H9 (cell line): ENCODE measurements at places on chromosomes 5 and 9. TPM values are rescaled to one million over a fixed set of nuclear protein-coding genes. Genes with fewer than 3 reads are reported as not detected.

PCDHGA4 gene
- 2.3 and 2.6 TPM in 2 replicates for total RNA-seq

SEMA4D gene
- 41.8 and 47.2 TPM in 2 replicates for total RNA-seq

MEGF10 gene
- 36.5 and 38.5 TPM in 2 replicates for total RNA-seq

TAF1L gene
- total RNA-seq: not detected in 2 replicates

- no peak for DNase-seq
Observed at GRCh38 chr9:96616817-96617438, 2.7 kb downstream of the CDC14B start.

GRCh38 chr5:169914766-169915165 lies 65.5 kb downstream of the INSYN2B start:
- peak; percentile 36 for DNase-seq

DNA sequence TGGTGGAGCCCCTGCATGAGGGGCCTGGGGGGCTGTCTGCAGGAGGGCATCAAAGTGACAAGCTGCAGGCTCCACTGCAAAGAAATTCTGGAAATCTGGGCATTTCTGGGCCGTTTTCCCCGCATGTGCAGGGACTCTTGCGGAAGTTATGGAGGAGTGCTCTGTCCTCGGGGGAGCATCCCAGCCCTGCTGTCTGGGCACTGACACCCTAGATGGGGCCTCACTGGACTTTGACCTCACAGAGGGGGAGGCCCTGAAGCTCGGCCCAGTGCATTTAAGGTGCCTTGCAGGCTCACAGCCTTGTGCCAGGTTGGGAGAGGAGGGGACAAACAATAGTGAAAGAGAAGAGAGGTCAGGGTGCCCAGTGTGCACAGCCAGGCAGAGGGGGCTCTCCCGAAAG lies 35.4 kb downstream of the LHX3 start:
- DNase-seq: no peak

GRCh38 chr5:90201923-90202322 lies 207.6 kb downstream of the CETN3 start:
- DNase-seq: no peak

- DNase-seq: no peak
Observed at GRCh38 chr5:100313657-100314056, 221.5 kb upstream of the FAM174A start.

DNA sequence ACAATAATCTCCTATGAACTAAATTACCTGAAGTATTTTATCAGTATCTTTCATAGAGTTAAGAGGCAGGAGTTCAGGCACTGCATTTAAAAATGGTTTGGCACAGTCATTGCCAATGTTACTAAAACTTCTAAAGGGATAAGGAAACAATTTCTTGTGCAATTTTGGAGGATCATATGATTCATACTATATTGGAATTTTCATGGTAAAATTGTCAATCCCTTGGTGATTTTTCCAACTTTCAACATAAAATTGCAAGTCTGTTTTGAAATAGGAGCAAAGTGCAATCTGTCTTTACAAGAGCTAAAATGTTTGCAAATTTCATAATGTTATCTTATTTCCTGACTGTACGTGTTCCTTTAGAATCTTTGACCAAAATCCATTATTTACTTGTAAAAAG lies 211.1 kb downstream of the DMRTA1 start:
- DNase-seq: no peak

- DNase-seq: no peak
Observed at GRCh38 chr9:134612309-134612708, 29.3 kb upstream of the COL5A1 start.

- DNase-seq: no peak
Observed at GRCh38 chr5:143738417-143739401, 73.3 kb upstream of the HMHB1 start.

GRCh38 chr9:9730174-9730573 lies 882.6 kb downstream of the PTPRD start:
- no peak for DNase-seq

DNA sequence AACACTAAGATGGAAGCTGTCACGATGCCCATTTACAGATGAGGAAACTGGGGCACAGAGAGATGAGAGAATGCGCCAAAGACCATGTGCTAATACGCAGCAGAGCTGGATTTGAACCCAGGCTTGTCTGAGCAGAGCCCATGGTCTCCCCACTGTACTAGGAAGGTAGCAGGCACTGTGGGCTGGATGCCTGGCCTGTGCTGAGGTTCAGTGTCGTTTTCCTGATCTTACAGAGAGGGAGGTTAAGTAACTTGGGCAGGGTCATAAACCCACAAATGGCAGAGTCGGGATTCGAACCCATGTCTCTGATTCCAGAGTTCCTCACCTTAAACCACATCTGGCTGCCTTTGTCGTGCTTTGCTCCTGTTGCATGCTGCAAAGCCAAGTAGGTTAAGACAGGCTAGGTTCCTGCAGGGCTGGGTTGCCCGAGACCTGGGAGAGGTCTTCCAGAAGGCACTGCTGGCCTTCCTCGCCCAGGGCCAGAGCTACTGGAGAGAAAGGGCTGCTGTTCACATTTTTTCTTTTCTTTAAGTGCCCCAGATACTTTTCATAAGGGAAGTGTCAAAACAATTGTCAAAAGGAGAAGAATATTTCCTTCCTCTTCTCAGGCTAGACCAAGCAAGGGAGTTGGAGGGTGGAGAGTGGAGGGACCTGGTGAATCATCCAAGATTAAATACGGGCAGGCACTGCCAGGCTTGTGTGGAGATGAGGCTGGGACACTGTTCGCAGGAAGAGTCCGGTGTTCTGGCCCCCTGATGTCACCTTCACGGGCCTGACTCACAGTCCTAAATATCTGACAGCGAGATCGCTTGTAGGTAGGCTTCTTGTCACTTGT lies 3.2 kb downstream of the NEK6 start:
- no peak for DNase-seq
